ENCODE measurements at places on chromosomes 4 and X.

- DNase-seq: no peak
These were observed 49.2 kb downstream of the CDS1 start for GRCh38 chr4:84632092-84632491.

GRCh38 chr4:80461412-80461811 lies 125.9 kb downstream of the CFAP299 start:
- no peak for DNase-seq

DNA sequence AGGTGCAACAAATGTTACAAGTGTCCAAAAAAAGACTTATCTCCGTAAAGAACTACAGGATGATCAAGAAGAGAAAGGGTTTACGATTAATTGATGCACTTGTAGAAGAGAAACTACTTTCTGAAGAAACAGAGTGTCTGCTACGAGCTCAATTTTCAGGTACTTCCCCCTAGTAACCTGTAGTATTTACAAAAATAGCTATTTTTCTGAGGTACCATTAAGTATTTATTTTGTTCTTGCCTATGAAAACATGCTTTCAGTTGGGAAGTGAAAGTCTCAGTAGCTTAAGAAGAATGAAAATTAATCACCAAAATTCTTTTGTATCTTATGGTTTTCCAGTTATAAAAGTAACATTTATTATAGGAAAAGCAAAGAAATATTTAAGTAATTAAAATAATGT lies 5.9 kb downstream of the THAP9 start:
- DNase-seq: no peak

GRCh38 chr4:8356856-8357255 lies 83.7 kb downstream of the ACOX3 start:
- no peak for DNase-seq

GRCh38 chr4:924107-925096 lies 7.7 kb downstream of the GAK start:
- DNase-seq: no peak

- DNase-seq: no peak
These were observed 9.4 kb downstream of the SUPT20HL1 start for GRCh38 chrX:24369816-24370215.

DNA sequence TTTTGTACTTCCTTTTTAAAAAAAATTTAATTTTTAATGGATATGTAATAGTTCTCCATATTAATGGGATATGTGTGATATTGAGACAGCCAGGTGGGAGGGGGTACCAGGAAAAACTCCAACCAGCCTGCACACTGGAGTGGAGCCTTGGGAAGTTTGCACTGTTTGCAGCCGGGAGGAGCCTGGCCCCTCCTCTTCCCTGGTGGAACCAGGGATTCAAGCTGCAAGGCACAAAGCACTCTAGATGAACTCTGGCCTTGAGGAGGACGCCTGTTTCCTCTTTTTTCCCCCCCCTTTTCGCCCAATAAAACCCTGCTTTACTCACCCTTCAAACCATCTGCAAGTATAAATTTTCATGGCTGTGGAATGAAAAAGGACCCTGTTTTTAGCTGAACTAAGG lies 48.2 kb upstream of the GC start:
- DNase-seq: no peak

DNA sequence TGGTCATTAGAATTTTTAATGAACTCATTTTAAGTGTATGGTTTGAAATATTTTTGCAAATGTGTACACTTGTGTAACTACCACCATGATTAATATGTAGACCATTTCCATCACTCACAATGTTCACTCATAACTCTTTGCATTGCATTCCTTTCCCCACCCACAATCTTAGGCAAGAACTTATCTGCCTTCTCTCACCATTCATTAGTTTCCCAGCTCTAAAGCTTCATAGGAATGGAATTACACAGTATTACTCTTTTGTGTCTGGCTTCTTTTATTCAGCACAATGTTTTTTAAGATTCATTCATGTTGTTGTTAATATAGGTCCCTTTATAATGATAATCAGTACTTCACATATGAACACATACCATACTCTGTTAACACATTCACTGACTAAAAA lies 106.1 kb downstream of the ARAP2 start:
- DNase-seq: no peak

DNA sequence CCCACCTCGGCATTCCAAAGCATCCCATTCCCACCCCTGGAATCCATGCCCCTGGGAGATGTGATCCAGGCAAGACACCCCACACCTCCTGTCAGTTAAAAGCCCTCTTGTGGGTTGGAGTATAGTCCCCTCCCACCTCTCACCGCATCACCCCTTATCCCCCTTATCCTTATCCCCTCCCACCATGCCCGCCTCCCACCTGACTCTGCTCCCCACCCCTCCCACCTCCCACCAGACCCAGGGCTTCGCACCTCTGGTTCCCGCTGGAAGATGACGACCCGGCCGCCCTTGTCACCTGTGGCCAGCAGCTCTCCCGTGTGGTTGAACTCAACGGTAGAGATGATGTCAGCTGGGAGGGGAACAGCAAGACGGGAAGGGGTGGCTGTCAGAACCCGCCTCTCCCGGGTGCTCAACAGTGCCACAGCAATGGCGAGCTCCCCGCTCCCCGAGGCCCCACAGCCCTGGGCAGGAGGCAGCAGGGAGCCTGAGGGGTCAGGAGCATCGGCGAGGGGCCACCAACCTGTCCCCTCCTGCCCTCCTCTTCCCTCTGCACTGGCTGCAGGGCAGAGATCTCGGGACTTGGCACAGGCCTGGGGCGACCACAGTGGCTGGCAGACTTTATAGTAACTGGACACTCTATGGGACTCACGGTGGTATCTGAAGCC lies 91.5 kb downstream of the PPP2R2C start:
- DNase-seq: no peak

DNA sequence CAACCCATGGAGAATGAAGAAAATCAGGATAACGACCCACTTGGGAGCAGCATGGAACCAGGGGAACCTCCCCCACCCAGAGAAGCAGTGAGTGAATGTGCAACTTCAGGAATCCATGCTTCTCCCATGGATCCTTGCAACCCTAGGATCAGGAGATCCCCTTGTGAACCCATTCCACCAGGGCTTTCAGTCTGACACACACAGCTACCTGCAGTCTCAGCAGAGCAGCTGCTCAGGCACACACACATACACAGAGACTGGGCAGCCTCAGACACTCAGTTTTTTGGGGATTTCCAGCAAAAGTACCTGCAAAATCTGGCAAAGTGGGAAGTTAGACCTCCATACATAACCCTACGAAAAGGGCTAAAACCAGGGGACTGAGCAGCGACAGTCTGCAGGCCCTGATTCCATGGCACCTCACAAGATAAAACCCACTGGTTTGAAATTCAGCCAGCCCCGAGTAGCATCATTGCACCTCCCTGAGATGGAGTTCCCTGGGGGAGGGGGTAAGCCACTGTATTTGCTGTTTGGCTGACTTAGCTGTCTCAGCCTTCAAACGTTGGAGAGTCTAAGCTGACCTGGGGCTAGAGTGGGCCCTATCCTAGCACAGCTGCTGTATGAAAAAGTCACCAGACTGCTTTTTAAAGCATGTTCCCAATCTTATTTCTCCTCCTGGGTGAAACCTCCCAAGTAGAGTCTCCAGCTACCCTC lies 737.5 kb upstream of the NDST4 start:
- DNase-seq: no peak

DNA sequence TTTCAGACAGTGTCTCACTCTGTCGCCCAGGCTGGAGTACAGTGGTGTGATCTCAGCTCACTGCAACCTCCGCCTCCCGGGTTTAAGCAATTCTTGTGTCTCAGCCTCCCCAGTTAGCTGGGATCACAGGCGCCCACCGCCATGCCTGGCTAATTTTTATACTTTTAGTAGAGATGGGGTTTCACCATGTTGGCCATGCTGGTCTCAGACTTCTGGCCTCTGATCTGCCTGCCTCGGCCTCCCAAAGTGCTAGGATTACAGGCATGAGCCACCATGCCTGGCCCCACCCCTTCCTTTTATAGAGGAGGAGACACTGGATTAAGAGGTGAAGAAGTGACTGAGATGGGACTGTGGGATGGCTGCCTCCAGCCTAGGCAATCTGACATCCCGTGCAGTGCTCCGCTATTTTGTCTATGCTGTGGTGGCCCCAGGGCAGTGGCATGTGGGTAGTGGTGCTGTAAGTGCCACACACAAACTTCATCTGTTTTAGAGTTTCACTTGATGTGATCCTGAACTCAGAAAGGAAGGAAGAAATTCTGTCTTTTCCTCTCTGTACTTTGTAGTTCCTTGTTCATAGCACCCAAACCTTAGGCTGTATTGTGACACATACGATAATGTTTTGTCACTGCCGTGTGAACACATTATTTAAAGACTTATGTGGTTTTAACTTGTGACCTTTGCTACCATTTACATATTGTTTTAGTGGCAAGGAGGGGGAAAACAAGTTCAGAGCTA lies 48.9 kb downstream of the FNIP2 start:
- no peak for DNase-seq

DNA sequence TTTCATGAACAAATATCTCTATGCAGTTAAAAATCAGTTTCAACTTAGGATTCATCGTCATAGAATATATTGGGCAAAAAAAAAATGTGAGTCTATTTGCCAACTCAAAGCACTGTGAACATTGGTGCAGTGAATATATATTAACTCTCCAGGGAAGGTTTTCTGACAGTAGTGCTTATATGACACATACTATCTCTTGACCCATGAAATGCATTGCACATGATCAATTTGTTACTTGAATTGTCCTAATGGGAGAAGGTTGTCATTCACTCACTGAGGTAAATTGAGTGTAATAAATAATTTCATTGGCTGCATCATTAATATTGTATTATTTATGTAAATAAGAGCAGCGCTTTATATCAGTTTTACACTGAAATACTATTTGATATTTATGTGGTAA lies 2458.5 kb downstream of the ARAP2 start:
- no peak for DNase-seq

GRCh38 chr4:98305576-98305975 lies 44.4 kb downstream of the RAP1GDS1 start:
- DNase-seq: no peak

DNA sequence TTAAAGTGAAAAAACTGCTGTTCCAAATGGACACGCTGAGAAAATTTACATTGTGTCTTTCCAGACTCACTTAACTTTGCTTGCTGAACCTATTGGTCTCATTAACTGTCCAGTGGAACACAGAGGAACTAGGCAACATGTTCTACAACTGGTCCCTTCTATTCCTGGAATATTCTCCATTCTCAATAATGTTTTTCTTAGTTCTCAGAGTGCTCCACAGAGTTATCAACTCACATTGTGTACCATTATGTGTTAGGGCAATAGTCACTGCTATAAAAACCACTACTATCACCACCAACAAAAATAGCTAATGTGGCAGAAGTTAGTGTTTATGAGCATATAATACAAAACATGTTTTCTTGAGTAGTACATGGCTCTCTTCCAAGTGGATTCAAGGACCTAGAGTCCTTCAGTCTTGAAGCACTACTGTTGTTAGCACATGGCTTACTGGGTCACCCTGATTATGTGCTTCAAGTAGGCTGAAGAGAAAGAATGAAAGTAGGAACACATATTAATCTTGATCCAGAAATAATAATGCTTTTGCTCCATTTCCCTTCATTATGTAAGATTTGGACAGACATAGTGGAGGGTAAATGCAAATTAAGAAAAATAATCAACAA lies 865.3 kb upstream of the HS3ST1 start:
- DNase-seq: no peak

GRCh38 chrX:9374555-9374954 lies 90.3 kb upstream of the TBL1X start:
- no peak for DNase-seq

- DNase-seq: no peak
These were observed 117.8 kb downstream of the SCD5 start for GRCh38 chr4:82680834-82681233.

DNA sequence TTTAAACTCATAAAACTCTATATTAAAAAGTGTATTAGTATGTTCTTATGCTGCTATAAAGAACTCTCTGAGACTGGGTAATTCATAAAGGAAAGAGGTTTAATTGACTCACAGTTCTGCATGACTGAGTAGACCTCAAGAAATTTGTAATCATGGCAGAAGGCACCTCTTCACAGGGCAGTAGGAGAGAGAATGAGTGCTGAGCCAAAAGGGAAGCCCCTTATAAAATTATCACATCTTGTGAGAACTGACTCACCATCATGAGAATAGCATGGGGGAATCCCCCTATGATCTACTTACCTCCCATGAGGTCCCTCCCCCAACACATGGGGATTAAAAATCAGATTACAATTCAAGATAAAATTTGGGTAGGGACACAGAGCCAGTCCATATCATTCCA lies 463.2 kb downstream of the KLHL13 start:
- DNase-seq: no peak

DNA sequence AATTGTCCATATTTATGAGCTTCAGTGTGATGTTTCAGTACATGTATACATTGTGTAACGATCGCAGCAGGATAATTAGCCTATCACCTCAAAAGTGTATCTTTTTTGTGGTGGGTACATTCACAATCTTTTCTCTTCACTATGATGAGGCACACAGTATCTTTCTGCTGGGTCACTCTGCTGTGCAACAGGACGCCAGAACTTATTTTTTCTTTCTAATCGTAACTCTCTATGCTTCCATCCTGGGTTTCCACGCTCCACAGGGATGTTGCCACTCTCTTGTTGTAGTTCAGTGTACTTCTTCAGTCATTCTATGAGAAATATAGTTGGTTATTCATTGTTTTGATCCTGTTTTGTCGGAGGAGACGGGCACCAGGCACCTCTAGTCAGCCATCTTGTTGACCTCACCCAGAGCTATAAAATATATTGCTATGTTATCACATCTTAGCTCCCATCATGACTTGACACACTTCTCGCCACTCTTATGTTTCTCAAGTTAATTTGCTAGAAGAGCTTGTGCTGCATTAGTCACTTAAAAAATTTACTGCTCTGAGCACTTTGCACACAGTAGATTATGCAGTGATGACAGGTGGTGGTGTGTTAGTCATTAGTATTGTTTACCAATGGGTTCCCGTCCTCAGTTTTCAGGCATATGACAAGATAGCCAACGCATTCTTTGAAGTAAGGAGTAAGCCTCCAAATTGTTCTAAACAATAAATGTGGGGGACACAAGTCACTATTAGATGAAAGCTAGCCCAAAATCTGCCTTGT lies 1002.7 kb upstream of the PCDH7 start:
- no peak for DNase-seq

DNA sequence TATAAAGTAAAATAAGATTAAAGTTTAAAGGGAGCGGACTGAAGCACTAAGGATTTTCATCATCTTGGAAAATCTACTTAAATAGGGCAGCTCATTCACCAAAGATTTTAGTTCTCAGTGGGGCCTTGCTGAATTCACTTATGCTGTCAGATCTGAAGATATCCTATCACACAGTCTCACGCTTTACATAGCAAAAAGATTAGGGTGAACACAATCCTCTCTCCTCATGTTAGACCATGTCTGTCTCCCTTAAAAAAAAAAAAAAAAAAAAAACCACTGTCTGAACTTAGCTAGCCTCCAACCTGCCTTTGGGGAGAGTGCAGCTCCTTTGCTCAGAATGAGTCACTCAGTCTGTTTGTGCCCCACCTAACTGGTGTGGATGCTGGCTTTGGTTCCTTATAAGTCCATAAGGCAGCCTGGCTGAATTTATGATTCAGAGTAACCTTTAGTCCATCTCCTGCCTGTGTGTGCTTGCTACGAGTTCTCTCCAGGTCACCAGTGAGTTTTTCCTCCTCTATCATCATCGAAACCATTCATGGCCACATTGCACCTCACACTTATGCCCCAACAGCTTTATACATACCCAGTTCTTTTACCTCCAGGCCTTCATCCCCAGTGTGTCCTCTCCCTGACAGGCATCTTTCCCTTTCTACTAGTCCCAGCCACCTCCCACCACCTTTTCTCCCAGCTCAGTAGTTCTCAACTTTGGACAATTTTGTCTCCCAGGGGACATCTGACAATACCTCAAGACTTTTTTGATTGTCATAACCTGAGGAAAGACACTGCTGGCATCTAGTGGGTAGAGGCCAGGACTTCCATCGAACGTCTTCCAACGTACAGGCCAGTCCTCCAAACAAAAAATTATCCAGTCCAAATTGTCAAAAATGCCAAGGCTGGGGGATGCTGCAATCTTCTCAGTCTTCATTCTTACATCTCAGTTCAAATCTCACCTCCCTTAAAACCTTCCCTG lies 220.7 kb upstream of the EMCN start:
- no peak for DNase-seq
